T-helper 2 cell treated with Interferon-gamma antibody and Interleukin-4, amounts not matched to agents 5 μg/mL and 100 μg/mL, for 36 hours (primary cell): ENCODE measurements at places on chromosomes 11 and 22.

DNA sequence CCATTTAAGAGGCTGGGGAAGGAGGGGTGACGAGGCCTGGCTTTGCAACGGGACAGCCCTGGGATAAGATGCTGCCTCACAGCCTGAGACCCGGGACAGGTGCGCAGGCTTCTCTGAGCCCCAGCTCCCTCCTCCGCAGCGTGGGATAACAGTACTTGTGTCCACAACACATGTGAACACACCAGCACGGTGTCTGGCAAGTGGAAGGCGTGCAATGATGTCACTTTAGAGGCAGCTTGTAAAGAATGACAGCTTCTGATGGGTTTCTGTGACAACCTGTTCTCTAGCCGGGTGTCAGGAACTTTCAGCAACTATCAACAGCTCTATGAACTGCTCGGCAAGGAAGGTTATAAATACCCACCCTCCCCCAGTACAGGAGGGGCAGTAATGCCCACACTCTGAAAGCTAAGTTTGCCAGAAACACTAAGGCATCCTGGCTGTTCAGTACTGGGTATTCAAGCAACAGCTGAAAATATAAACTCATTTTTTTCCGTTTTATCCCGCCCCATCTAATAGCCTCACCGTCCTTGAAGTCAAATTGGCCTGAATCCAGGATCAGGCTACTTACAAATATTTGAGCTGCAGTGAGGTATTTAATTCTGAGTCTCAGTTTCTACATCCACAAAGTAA is 59.7 kb downstream of the MYH9 start:
- DNase-seq: no peak

- DNase-seq: no peak
Observed at GRCh38 chr11:100930185-100930778, 199.3 kb downstream of the PGR start.

- DNase-seq: no peak
Observed at GRCh38 chr11:27875831-27876775, 175.8 kb upstream of the BDNF start.

DNA sequence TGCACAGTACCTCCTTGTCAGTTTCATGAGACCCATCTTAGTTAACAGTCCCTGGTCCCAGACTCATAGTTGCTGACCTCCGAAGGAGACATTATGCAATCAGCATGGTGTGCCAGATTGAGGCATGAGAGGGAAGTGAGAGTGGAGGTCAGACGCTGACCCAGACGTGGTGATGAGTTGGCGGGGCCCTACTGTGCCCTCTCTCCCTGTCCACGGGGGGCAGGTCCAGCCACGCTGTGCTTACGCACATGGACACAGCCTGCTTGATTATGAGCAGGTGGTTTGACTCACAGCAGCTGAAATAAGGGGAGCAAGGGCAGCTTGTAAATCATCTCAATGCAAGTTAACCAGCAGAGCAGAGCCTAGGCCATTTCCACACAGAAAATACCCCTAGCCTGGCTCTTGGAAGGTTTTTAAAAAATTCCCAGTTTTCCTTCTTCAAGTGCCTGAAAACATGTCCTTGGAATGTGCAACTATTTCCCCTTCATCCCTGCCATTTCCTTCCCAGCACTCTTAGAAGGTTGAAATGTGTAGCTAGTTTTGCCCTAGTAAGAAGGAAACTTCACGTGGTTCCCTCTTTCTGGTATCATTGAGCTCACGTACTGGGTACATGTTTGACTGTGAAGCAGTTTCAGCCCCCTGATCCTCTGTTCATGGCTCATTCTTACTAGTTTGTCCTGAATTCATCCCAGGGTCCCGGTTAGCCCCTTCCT is 122.6 kb upstream of the SORL1-AS1 start:
- DNase-seq: no peak

DNA sequence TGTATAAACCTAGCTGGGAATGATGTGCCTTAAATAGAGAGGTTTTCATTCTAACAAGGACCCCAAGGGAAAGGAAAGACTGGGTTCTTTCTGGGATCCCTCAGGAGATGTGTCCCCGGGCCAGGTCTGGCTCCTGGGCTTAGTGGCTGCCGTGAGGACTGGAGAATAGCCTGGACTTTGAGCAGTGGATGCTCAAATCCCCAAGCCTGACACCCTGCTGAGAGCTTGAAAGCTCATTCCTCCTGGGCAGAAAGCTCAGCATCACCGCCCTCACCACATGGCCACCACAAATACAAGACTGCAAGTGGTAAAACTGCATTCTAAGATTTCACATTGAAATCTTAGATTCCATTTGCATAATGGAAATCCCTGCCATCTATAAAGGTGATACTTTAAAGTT is 79.4 kb upstream of the NARS2 start:
- no peak for DNase-seq

- peak; percentile 92 for DNase-seq
Observed at GRCh38 chr11:67505605-67506396, 638 bp upstream of the PITPNM1 start.

GRCh38 chr11:114379394-114380069 is 20.8 kb downstream of the C11orf71 start:
- DNase-seq: no peak

DNA sequence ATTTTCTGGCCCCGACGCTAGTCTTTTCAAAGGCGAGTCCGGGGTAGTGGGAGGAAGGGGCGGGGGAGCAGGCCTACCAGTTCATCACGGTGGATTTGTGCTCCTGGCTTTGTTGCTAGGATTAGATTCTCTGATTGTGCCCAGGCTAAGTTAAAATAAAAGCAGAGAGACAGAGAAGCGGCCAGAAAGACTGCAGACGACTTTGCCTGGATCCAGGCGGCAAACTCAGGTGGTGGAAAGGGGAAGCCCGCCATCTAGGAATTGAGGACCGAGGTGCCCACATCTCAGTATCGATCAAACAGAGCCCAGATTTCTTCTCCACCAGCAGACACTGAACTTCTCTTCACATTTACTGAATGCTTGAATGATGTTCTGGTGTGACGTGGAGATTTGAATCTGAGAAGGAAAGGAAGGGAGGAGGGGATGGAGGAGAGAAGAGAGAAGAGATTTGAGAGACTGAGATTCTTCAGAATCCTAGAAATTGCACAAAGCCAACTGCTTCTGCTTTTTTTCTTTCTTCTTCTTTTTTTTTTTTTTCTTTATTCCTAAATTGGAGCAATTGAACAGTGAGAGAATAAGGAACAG is 2.7 kb downstream of the FAT3 start:
- DNase-seq: no peak

DNA sequence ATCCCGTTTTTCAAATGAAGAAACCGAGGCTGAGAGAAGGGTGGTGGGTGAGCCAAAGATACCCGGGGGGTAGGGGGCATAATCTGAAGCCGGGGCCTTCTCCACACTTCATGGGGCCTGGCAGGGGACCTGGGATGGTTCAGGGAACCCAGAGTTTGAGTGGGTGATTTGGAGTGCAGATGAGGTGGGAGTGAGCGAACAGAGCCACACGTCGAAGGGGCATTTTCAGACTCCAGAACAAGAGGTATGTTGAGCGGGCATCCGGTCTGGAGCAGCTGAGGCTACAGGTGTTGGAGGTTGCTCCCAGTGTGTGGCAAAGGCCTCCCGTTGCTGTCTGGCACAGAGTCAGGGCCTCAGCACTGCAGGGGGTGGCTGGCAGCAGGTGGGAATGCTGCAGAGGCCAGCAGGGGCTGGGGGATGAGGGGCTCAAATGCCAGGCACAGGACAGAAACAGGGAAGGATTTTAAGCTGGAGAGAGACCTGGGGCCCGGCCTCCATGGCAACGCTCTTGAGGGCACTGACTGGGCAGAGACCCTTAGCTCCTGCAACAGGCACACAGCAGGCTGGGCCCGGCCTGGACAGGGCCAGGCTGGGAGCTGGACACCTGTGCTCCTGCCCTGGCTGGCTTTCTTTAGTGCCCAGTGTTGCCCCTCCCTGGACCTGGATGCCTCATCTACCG is 46.2 kb downstream of the WNT11 start:
- no peak for DNase-seq

DNA sequence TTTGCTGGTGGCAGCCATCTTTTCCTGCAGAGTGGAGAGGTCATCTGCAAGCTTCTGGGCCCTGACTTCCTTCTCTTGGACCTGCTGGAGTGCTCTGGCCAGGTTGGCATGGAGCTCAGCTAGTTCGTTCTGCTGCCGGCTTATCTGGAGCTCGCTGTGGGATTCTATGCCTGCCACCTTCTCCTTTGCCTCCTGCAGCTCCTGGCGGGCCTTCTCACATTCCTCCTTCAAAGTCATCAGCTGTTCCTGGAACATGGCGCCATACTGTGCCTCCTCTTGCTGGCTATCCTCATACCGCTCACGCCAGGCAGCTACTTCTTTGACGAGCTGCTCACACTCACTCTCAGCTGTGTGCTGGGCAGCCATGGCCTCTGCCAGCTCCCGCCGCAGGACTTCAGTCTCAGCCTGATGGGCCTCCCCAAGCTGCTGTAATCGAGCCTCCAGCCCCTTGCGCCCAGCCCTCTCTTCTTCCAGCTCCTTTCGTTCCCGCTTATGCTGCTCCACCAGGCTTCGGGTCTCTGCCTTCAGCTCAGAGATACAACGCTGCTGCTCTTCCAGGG is 16.1 kb downstream of the IL18BP start:
- DNase-seq: no peak

DNA sequence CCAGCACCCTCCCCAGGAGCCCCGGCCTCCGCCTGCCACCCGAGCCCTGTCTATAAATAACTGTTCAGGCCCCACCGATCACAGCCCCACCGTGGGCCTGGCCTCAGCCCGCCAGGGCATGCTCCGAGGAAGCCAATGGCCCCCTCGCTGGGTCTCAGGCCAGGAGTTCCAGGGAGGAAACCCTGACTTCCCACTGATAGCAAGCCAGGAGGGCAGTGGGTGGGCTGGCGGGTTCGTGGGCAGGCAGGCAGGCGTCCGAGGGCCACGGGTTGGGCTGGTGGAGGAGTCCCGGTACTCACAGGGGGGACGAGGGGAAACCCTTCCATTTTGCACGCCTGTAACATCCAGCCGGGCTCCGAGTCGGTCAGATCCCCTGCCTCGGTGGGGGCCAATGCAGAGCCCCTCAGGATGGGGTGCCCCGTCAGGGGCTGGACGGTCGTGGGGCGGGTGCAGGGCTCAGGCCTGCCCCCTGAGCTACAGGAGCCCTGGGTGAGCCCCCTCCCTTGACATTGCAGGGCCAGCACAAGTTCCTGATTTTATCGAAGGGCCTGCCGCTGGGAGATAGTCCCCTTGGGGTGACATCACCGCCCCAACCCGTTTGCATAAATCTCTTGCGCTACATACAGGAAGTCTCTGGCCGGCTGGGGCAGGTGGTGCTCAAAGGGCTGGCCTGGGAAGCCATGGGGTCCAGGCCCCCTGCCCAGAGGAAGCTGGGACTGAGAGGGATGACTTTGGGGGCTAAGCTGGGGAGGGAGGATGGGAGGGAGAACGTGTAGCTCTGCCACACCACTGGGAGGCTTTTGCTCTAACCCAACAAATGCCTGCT is at the start of gene SPI1:
TSS of gene SPI1 (minus strand) at position 538 of the 826 bp plus-strand sequence. CDS start at position 344, 194 bp downstream.
- DNase-seq: no peak

- no peak for DNase-seq
Observed at GRCh38 chr22:46439576-46440465, 97.6 kb downstream of the CELSR1 start.

- no peak for DNase-seq
Observed at GRCh38 chr11:101010899-101011298, 118.7 kb downstream of the PGR start.

GRCh38 chr11:45285930-45286632 is at the start of gene SYT13:
Gene SYT13 (minus strand): TSS chr11:45286341. CDS start chr11:45286207, 134 bp downstream.
- no peak for DNase-seq

GRCh38 chr11:47391711-47392432 is 13.5 kb upstream of the SPI1 start:
- no peak for DNase-seq

DNA sequence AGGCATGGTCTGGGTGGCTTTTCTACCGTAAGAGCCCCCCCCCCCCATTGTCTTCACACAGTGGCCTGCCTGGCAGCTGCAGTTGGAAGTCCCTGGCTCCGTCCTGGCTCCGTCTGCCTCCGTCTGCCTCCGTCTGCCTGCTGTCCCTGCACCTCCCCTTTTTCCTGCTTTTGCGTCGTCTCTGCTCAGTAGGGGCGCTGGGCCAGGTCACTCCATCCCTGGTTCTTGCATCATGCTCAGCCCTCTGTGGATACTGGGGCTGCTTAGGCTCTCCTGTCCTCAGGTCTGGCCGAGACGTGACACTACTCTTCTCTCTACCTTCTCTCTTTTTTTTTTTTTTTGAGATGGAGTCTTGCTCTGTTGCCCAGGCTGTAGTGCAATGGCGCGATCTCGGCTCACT is 27.8 kb downstream of the AP2A2 start:
- no peak for DNase-seq

DNA sequence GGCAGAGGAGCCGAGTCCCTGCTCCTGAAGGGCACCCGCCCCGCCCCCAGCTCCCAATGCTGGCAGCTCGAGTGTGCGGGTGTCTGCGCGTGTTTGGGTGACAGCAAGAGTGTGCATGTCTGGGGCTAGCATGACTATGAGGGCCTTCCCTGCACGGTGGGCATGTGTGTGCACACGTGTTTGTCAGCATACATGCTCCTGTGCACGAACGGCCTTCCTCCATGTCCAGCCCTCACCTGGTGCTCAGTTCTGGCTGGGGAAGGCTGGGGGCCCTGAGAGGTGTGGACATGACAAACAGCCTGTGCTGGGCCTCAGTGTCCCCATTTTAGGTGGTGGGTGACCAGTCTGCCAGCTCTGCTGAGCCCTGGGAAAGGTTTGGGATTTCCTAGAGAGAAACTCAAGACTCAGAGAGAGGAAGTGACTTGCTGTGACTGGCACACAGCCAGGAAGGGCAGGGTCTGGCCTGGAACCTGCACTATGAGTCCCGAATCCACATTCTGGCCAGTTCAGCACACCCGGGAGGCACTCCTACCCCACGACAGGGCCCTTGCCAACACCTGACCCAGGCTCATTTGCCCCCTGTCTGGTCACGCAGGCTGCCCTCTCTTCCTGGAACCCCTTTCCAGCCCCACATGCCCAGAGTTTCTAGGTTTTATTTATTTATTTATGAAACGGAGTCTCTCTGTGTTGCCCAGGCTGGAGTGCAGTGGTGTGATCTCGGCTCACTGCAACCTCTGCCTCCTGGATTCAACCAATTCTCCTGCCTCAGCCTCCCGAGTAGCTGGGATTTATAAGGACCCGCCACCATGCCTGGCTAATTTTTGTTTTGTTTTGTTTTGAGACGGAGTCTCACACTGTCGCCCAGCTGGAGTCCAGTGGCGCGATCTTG is 3.3 kb upstream of the SHISA8 start:
- no peak for DNase-seq

DNA sequence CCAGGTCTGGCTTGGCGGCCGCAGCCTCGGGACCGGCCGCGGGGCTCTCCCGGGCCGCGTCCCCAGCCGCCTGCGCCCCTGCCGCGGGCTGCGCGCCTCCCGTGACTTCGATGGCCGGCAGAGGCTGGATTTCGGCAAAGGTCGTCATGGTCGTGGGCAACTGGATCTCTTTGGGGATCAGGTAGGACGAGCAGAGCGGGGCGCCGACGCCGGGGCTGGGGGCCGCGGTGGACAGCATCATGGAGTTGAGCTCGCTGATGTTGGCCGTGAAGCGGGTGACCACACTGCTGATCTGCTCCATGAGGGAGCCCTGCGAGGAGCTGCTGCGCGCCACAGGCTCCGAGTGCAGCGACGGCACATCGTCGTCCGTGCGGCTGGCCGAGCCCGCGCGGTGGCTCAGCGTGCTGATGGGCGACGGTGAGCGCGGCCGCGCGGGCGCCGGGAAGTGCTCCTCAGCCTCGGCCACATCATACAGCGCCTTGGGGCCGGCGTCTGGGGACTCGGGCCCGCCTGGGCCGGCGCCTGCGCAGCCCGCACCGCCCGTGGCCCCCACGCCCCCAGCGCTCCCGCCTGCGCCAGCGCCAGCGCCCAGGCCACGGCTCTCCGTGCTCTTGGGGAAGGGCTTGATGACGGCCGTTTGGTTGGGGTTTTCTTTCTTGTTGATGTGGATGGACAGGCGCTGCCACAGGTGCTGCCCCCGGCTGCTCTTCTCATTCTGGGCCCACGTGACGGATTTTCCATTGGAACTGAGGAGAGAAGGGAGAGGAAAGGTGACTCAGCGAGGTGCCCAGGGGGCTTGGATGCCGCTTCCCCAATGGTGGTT is 171.4 kb upstream of the CTSC start:
- peak; percentile 29 for DNase-seq
